ENCODE measurements at places on chromosomes 7 and 10.

DNA sequence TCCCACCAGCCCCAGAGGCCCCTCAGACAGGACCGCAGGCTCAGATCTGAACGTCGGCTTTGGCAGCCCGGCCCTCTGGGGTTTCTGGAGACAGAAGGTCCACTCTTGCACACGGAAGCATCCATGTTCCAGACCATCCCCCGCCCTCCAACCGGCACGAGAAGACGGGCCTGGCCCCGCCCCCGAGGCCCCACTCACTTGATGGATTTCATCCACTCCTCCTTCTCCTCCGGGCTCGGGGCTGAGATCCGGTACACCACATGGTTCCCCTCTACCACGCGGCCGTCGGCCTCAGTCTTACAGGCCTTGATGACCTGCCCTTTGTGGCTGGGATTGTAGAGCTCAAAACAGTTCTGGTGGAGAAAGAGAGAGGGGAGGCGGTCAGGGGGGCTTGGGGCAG lies 107.3 kb downstream of the CYTH3 start:
- peak; percentile 39 for DNase-seq

GRCh38 chr10:66366163-66366562 lies 559.7 kb upstream of the LRRTM3 start:
- DNase-seq = no peak

GRCh38 chr10:3782146-3782450 lies 2.9 kb downstream of the KLF6 start:
- DNase-seq = peak; percentile 80

- no peak for DNase-seq
Observed at GRCh38 chr10:93596539-93596938, 4.5 kb downstream of the RBP4 start.

GRCh38 chr10:125662584-125662983 lies 20.4 kb downstream of the TEX36 start:
- DNase-seq = no peak

DNA sequence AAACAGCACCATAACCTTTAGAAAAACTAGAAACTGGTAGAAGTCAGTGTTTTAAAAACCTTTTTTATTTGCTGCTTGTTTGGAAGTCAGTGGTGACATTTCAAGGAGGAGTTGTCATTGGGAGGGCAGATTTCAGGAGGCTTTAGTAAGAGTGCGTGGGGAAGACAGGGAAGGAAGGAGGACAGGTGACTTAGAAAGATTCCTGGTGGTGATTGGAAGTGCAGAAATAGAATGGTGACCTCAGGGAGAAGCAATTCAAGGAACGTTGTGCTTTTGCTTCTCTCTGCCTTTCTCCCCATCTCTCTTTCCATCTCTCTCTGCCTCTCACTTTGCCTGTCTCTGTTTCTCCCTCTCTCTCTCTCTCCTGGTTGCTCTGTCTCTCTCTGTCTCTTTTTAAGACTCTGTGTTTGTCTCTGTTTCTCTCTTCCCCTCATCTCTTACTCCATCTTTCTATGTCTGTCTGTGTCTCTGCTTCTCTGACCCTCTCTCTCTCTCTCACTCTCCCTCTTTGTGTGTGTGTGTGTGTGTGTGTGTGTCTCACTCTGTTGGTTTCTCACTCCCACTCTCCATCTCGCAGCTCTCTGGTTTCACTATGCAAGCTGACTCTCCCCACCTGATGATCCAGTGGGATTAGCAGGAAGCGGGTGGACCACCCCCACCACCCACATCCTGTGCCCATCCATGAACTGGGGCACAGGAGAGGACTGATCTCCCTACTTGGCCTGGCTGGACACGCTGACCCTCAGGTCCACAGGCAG lies 10.9 kb upstream of the PFKP start:
- no peak for DNase-seq

DNA sequence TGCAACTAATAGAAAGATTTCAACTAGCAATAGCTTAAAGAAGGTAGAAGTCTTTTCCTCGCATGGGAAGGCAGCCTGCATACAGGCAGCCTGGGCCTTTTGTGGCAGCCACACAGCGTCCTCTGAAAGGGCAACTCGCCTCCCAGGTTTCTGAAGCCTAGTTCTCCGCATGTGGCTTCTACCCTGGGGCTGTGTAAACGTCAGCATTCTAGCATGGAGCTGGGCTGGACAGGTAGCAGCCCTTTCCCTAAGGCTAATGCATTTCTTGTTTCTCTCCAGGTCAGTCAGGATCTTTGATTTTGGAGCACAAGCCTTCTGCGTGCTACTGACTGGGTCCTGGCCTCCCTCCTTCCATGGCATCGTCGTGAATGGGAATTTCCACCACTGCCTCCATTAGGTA lies 23.8 kb upstream of the SEC61G start:
- DNase-seq = no peak

GRCh38 chr10:12417331-12417730 lies 68.0 kb downstream of the CAMK1D start:
- no peak for DNase-seq

GRCh38 chr7:39987641-39988347 lies 37.7 kb downstream of the CDK13 start:
- DNase-seq = no peak

DNA sequence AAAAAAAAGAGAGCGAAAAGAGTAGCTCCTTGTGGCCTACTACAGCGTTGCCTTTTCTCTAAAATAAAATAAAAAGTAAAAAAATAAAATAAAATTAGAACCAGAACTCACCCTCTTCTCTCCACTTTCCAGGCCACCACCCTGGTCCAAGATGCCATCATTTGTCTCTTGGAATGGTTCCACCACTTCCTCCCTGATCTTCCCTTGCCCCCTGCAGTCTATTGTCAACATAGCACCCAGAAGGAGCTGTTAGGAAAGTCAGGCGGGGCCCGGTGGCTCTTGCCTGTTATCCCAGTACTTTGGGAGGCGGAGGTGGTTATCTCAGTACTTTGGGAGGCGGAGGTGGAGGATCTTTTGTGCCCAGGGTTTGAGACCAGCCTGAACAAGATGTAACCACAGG lies 7.6 kb upstream of the GRID2IP start:
- no peak for DNase-seq

- DNase-seq = no peak
Observed at GRCh38 chr10:130470973-130471372, 334.8 kb downstream of the GLRX3 start.

GRCh38 chr10:77284797-77285196 lies 352.8 kb downstream of the KCNMA1 start:
- DNase-seq = no peak

- no peak for DNase-seq
Observed at GRCh38 chr10:88731296-88731695, 25.2 kb downstream of the LIPK start.

GRCh38 chr10:67077376-67077775 lies 151.5 kb downstream of the LRRTM3 start:
- no peak for DNase-seq

- DNase-seq = no peak
Observed at GRCh38 chr7:15314922-15315321, 246.9 kb downstream of the AGMO start.

DNA sequence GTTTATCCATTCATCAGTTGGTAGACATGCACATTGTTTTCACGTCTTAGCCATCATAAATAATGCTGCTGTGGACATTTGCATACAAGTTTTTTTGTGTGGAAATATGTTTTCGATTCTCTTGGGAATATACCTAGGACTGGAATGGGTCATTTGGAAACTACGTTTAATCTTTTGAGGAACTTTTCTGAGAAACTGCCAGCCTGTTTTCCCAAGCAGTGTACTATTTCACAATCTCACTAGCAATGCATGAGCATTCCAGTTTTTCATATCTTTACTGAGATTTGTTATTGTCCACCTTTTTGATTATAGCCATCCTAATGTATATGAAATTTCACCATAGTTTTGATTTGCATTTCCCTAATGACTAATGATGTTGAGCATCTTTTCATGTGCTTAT lies 95.7 kb upstream of the JAZF1 start:
- DNase-seq = no peak

DNA sequence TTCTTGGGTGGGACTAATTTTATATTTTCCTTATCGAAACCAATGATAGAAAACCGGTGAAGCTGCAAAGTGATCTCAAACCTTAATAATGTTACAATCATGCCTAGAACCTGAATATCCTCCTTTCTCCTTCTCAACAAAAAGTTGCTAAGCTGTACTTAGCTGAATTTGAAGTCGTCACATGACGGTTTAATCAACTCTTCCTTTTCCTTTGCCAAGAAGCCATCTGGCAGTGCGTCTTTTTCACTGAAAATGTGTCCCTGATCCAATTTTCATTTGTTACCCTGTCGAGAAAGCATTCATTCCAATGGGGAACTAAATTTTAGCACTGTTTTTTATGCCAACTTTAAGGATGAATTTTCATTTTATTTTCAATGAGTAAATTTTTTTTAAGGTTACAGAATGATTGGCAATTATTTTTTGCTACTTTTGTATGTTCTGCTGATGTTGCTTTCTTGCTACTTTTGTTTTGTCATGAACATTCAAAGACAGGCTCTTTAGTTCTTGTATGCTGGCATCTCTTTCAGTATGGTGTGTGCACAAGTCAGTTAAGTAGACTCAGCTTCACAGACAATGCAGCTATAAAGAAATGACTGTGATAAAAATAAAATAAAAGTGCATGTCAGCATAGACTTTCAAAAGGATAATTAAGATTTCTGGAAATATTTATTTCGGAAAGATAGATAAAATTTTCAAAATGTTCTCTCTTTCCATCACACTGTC lies 980.0 kb downstream of the DNAJB9 start:
- peak; percentile 23 for DNase-seq

DNA sequence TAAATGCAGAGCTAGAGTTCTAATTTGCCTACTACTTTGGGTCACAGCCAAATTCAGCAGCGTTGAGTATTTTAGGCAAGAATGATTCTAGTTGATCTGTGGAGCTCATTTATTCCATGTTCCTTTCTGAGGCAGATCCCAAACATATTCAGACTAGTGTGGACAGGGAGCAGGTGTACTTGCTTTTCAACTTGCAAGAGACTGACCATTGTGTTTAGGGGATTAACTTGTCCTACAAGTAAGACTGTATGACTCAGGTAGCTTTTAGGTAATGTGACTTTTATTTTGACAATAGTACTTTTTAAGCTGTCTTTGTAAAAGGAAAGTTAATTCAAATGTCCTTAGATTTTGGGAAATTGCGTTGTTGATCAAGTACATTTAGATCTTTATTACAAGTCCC lies 285.5 kb downstream of the TWIST1 start:
- DNase-seq = no peak

- DNase-seq = no peak
Observed at GRCh38 chr10:31645786-31646185, 282.8 kb downstream of the ARHGAP12 start.

All from muscle of back (tissue), 13 donors.